Germinal center (tissue), 1 donor: ENCODE measurements at places on chromosomes 7 and 10.

DNA sequence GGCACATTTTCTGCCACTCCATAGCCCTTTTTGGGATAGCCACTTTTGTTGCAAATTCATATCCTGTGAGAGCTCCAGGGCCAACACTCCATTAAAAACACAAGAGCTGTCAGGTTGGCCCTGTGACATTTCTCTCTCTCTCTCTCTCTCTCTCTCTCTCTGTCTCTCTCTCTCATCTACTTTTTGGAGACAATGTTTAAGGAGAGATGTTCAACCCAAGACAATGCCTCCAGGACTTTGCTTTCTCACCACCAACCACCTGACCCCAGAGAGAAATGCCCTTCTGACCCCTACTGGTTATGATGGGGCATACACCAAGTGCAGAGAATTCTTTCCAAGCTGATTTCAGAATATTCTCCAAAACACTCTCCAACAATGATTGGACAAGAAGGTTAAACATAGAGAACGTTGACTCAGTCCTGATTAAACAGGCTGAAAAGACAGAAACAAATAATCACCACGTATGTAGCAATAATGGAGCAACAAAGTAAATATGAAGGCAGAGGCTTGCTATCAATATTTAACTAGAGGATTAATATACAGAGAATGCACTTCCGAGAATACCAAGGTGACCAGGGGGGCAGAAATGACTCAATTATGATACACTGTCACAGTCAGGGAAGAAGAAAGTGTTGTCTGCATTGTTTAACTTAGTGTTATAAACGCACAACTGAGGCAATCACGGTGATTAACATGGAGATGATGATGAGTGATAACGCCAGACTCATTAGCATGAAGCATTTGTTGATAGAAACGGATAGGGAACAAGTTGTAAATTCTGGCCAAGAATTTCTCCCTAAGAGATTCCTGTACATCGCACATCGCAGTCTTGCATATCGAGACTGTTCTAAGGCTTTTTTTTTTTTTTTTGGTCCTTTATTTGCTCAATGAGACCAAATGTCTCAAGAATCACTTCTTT lies 178.5 kb downstream of the NRP1 start:
- peak; percentile 57 for DNase-seq

- no peak for DNase-seq
Measured at GRCh38 chr7:38658921-38659320, 27.7 kb upstream of the AMPH start.

DNA sequence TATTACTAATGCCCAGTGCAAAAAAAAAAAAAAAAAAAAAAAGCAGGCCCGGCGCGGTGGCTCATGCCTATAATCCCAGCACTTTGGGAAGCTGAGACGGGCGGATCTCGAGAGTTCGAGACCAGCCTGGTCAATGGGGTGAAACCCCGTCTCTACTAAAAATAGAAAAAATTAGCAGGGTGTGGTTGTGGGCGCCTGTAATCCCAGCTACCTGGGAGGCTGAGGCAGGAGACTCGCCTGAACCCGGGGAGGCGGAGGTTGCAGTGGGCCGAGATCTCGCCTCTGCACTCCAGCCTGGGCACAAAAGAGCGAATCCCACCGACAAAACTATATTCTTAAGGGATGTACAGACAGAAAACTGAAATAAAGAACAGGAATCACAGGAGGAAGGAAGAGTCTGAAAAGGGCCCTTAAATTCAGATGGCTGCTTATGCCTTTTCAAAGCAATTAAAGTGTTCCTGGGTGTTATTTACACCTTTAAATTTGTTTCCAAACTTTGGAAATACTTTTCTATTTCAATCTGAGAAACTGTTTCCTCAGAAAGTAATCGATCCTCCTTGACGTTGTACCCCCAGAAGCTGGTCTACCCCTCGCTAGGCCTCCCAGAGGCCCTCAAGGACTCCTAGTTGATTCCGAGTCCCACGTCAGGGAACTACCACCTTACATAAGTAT lies 2.0 kb upstream of the KMT2E start:
- no peak for DNase-seq

DNA sequence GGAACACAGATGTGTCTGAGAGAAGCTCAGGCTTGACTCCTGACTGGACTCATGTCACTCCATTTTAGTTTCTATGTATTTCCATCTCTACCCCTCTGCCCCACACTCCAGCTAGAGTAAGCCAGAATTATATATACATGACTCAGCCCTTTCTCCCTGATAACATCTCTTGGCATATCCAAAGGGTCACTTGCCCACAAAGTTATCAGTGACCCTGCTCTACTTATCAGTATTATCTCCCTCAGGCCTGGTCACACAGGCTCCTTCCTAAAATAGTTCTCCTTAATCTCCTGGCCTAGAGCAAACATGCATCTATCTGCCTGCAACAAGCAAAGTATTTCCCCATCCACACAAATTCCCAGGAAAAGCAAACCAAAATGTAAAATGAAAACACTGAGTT lies 598.3 kb downstream of the SUGCT start:
- no peak for DNase-seq

- no peak for DNase-seq
Measured at GRCh38 chr7:80098795-80099194, 35.8 kb upstream of the GNAI1 start.

- no peak for DNase-seq
Measured at GRCh38 chr10:114077815-114078219, 34.2 kb downstream of the ADRB1 start.

- no peak for DNase-seq
Measured at GRCh38 chr7:30493228-30493627, 11.4 kb downstream of the GGCT start.

DNA sequence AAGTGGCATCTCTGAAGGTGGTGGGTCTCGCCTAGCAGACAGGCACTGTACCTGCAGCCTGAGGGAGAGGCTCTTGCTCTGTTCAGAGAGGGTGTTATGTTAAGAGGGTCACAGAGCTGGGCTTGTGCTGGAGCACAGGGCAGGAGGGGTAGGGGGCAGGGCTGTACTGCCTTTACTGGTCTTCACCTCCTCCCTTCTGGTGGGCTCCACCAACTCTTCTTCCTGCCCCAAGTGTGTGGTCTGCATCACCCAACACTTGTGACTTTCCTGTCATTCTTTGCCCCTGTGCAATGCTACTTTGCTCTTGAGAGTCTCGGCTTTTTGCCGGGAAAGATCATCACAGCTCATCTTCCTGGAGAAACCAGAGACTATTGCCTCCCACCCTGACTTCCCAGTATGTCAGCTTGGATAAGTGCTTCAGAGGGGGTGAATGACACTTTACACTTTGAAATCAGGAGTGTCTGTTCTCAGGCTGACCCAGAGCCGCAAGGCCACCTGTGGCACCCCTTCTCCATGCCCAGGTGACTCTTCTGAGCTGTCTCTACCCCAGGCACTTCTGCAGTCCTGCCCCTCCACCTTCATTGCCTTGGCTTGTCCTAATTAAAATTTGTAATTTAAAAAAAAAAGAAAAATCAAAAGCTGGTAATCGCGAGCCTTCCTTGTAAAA lies 38.4 kb upstream of the IKZF1 start:
- DNase-seq, result no peak

DNA sequence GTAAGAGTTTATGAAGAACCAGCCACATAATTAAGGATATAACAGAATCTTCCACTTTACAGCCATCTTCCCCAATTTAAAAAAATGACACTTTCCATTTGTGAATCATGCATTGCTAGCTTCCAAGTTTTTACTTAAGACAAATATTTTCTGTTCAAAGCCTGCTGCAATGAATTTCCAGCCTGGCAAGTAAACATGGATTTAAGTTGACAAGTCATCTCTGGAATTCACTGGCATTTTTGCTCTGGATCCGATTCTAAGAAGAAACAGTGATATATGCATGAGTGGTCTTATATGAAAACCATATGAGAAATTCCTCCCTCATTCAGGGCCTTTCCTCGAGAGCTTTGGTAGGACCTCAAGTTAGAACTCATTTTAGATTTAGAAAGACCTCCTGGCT lies 116.1 kb upstream of the CDCA7L start:
- DNase-seq, result no peak

DNA sequence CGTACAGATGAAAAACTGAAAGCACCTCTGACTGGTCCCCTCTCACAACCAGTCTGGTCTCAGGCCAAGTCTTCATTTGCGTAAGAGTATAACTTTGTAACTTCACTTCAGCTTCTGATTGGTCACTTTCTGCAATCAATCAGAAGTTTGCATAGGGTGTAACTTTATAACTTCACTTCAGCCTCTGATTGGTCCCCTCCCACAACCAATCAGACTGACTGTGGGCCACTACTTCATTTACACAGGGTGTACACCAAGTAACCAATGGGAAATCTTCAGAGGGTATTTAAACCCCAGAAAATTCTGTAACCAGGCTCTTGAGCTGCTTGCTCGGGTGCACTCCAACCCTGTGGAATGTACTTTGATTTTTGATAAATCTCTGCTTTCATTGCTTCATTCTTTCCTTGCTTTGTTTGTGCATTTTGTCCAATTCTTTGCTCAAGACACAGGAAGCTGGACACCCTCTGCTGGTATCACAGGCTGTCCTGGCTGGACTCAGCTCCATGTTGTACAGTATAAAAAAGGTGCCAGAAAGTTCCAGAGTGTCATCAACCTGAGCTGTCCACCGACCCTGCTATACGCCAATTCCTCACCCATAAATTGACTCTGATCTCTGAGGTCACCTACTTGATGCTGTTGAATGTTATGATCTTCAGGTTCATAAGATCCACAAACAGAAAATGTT lies 74.5 kb downstream of the COBL start:
- DNase-seq, result no peak

- DNase-seq, result no peak
Measured at GRCh38 chr10:48556713-48557112, 48.2 kb downstream of the ARHGAP22 start.

DNA sequence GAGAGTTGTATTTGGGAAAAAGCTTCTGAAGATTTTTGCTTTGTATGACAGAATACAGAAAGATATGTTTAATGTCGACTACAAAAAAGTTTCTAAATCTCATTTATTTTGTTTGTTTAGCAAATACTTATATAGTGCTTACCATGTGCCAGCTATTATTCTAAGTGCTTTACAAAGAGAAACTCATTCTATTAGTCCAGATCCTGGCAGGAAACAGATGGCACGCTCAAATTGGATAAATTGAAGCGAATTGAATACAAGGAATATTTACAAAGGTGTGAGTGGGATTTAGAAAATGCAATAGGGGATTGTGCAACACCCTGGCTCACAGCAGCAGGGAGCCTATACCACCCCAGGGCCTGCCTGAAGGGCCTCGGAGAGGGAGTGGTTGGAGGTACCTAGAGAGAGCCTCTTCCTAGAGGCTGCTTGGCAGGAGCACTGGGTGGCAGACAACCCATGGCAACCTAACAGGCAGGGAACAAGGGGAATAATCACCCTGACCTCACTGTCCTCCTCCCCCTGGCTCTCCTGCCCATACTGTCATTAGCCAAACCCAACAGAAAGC lies 27.6 kb upstream of the FAM204A start:
- DNase-seq, result no peak

DNA sequence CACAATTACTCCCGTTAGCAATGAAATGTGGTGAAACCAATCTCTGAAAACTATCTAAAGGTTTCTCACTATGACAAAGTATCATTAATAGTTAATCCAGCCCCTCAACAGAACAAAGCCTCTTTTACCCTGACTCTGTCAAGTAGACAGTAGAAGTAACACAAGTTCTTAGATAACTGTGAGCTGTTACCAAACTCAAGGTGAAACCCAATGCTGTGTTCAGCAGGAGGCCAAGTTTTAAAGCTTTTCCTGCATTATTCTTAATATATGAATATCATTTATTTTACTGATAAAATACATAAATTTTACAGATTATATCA lies 109.1 kb downstream of the SRPK2 start:
- DNase-seq, result no peak

DNA sequence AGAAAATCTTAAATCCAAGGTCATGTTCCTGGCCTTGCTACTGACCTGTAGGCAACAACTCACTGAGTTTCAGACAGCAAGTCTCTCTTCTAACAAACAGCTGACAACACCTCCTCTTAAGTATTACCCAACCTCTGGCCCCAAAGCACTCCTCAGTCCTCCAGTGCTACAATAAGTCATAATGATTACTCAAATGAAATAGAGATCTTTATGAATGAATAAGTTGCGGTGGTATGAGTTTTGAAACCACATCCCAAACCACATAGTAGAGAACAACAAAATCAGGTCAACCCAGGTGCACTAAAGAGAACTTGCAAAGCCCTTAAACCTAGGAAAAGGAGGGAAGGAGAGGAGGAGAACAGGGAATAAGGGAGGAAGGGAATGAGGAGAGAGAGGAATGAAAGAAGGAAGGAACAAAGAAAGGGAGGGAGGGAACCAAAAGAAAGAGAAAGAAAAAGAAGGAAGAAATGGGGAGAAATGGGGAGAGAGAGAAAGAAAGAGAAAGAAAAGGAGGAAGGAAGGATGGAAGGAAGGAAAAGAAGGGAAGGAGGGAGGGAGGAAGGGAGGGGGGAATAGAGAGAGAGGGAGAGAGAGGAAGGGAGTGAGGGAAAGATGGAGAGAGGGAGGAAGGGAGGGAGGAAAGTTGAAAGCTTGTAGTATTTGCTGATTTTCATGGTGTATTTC lies 142.8 kb upstream of the CALCR start:
- DNase-seq, result no peak

DNA sequence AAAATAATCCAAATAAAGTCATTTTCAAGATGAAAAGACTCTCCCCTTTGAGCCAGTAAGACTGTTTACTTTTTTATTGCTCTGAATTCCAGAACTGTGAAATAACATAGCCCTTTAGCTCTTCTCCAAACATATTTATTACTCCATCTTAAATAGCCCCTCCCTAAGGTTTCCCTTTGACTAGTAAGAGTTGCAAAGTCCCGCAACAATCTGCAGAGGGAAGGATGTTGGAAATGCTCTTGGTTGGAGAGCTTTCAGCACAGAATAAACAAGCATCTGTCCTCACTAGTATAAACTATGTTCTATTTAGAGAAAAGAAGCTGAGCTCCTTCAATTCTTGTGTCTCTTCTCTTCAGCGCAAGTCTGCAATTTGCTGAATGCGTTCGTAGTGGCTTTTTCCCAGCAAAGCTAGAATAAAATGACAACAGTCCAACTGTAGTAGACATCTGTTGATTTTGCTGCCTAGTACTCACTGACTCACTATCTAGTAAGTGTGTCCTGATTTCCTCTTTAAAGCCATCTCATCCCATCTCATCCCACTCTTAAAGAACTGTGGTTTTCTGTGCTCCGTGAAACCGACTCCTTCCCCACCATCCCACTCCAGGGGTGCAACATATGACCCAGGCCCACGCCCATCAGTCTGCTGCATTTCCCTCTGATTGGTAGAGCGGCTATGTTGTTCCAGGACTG lies 104.0 kb downstream of the FAM107B start:
- DNase-seq, result no peak
